Stromal cell of bone marrow (primary cell): ENCODE measurements at places on chromosomes 6 and 20.
A peak's percentile ranks its signal among the peaks of the same experiment; 100 is the strongest.

- DNase-seq: no peak
Measured at GRCh38 chr6:1027795-1028569, 283.9 kb upstream of the FOXQ1 start.

GRCh38 chr6:6872459-6873344 lies 235.1 kb upstream of the RREB1 start:
- no peak for DNase-seq

- DNase-seq: no peak
Measured at GRCh38 chr6:26604797-26605196, 8.0 kb downstream of the ABT1 start.

- DNase-seq: no peak
Measured at GRCh38 chr6:127352524-127352923, 9.1 kb upstream of the ECHDC1 start.

DNA sequence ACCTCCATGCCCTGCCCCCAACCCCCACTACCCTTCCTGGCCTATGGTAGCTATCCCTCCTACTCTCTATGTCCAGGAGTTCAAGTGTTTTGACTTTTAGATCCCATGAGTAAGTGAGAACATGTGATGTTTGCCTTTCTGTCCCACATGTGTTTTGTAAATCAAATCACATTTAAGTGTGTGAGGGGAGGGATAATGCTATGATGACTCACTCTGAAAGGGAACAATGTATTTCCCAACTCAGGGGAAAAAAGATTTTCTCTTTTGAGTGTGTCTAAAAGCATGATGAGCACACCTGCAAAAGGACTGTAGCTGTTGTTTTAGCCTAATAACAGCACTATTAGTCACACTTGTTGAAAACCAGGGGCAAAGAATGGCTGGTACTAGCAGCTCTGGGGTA lies 193.7 kb downstream of the GJA10 start:
- peak; percentile 36 for DNase-seq

- no peak for DNase-seq
Measured at GRCh38 chr6:143553337-143553736, 41.8 kb upstream of the FUCA2 start.

DNA sequence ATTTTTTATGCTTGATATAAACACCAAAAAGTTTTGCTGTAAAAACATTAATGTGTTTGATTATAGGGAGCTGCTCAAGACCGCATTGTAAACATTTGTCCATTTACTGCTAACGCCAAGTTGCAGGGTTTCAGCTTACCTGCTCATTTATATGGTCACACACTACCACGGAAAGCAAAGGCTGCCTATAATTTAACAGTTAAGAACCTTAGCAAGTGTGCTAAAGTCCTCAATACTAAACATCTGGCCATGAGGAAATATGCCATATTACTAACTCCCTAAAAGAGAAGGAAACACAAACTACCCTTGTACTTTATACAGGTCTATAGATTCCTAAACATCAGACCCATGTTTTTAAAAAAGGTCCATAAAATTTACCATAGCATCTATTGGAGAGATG lies 129.5 kb downstream of the ASCC3 start:
- no peak for DNase-seq

GRCh38 chr20:47360297-47361056 lies 4.0 kb upstream of the ZMYND8 start:
- DNase-seq: peak; percentile 68

DNA sequence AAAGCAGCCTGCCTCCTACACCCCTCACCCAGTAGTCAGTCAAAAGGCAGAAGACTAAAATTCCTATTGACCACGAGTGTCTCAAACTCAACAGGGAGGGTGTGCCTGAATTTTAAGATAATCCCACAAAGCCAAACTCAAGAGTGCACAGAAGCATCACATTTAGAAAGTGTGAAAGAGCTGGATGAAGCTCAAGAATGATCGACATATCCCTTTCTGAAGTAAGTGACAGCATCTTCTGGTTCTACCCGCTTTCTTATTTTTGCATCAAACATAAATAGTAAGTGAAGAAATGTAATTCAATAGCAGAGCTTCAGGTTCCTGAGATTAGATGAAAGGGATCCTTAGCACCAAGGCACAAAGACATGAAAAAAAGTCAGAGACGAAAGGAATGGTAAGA lies 64.5 kb upstream of the BACH2 start:
- DNase-seq: no peak

DNA sequence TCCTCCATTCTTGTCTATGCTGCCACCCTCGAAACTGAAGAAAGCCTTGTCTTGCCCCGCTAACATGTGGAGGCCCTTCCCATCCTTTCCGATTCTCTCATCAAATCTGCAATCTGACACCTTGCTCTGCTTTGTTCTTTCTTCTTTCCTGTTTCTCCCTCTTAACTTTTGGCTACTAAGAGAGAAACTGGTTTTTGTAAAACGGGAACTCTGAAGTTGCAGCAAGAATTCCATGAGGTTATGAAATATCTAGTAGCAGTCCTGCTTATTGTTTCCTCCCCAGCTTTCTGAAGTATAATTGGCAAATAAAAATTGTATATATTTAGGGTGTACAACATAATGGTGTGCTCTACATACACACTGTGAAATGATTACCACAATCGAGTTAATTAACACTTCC lies 80.2 kb downstream of the MAP7 start:
- no peak for DNase-seq

DNA sequence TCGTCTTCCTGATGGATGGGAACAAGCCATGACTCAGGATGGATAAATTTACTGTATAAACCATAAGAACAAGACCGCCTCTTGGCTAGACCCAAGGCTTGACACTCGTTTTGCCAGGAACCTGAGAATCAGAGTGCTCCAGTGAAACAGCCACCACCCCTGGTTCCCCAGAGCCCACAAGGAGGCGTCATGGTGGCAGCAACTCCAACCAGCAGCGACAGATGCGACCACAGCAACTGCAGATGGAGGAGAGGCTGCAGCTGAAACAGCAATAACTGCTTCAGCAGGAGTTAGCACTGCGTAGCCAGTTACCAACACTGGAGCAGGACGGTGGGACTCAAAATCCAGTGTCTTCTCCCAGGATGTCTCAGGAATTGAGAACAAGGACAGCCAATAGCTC lies 100.9 kb upstream of the SAMD5 start:
- no peak for DNase-seq

- DNase-seq: no peak
Measured at GRCh38 chr6:116419069-116419786, 41.9 kb upstream of the CALHM6 start.

DNA sequence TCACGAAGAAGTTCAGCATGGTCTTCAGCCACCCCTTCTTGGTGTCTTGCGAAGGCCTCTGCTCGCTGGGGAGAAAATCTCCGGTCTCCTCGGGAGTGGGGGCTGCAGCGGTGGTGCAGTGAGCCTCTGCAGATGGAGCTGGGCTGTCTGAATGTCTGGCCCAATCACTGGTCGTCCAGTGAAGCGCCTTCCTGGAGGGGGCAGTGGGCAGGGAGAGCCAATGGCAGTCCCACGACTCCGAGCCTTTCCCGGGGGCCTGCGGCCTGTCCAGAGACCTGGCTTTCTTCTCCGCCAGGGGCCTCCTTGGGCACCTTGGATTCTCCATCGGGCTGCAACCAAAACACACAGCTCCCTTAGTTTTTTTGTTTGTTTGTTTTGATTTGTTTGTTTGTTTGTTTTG lies 6.3 kb downstream of the BNIP5 start:
- no peak for DNase-seq
